ENCODE measurements at places on chromosomes 2 and 18.

- DNase-seq: no peak
These were observed 804.4 kb downstream of the SATB2 start for GRCh38 chr2:198653311-198653710.

DNA sequence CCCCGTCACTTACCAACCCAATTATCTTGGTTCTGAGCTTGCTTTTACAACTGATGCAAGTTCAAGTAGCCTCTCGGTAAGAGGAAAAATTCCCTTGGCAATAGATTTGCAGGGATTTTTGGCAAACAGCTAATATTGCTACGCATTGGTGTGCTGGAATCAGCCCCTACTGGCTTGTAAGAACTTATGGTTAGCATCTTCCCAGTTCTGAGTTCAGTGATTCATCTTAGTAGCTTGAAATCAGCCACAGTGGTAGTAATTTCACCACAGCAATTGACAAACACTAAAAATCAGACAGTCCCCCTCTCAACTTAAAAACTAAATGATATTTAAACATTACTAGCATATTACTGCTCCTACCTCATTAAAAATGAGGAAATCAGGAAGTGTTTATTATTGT, 5.9 kb upstream of the RAX start:
- no peak for DNase-seq

GRCh38 chr2:213121690-213122089, 29.7 kb downstream of the IKZF2 start:
- DNase-seq: no peak

DNA sequence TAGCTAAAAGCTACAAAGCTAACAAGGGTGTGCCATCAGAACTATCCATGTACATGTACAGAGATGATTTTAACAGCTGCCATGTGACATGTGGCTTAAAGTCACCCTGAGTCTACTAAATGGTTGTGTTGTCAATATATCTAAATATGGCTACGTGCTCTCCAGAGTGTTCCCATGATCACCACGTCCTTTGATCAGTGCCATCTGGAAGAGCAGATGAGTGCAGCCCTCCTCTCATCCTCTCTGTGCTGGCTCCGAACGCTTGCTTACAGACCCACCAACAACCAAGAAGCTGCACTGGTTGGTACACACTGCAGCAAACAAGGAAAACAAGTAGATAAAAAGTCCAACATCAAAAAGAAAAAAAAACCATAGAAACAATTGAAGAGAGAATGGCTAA, 88.6 kb upstream of the NARS1 start:
- no peak for DNase-seq

GRCh38 chr2:105144941-105145300, 96.6 kb upstream of the GPR45 start:
- DNase-seq: no peak

- DNase-seq: no peak
These were observed 32.7 kb upstream of the C1GALT1C1L start for GRCh38 chr2:43708891-43709290.

DNA sequence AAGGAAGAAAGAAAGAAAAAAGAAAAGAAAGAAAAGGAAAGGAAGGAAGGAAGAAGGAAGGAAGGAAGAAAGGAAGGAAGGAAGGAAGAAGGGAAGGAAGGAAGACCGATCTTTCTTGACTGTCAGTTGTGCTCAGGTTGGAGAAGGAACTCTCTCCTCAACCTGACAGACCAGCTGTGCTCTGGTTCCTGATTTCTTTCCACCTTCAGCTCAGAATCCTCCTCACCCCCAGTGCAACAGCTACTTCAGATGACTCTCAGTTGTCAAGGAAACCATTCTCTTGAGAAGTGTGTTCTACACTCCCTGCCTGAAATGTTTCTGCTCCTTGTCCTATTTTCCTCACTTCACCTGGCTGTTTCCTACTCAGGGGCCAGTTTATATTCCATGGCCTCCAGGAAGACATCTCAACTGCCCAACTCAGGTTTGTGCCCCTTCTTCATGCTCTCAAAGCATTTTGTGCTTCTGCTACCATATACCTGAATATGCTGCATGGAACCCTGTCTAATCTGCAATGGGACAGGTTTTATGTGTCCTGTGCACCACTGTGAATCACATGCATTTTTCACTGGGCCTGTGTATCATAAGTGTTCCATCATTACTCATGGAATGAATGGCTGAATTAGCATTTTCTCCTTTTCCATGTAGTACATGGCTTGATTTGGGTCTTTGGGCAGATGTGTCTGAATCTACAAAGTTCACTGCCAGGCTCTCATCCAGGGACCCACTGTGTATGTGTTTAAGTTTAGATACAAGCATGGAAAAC, 32.8 kb upstream of the DOCK10 start:
- DNase-seq: no peak

DNA sequence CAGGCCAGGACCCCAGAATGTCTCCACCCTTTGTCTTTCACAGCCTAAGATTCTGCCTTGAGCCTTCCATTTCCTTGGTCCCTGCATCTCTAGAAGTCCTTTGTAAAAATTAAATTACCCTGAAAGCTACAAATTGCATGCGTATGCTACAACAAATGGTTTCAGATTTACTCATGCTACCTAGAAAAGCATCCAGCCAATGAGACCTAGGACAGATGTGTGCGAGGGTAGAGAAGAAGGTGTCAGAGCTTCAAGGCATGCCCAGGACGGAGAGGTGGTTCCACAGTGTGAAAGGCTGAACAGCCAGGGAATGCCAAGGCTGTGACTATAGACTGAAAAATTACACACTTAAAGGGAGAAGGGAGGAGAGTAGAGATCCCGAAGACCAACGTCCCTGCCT, 40.2 kb downstream of the CCBE1 start:
- no peak for DNase-seq

DNA sequence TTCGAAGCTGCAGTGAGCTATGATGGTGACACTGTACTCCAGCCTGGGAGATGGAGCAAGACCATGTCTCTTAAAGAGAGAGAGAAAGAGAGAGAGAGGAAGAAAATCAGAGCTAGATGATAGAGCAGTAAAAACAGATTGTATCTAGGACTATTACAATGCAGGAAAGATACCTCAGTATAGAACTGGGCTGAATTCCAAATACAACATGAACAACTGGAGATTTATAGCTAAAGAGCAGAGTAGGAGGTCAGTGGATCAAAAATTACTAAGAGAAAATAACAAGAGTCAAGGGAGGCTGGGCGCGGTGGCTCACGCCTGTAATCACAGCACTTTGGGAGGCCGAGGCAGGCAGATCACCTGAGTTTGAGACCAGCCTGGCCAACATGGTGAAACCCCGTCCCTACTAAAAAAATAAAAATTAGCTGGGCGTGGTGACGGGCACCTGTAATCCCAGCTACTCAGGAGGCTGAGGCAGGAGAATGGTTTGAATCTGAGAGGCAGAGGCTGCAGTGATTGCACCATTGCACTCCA, 100.7 kb upstream of the MSH6 start:
- no peak for DNase-seq

- no peak for DNase-seq
These were observed 48.3 kb upstream of the GPR155 start for GRCh38 chr2:174535083-174535482.

GRCh38 chr18:45637546-45638327, 22.5 kb downstream of the SLC14A2 start:
- no peak for DNase-seq

GRCh38 chr2:162127422-162127821, 24.6 kb downstream of the GCG start:
- DNase-seq: no peak

- DNase-seq: no peak
These were observed 103.3 kb downstream of the METTL4 start for GRCh38 chr18:2468051-2468450.

GRCh38 chr2:73776869-73777519, 2.9 kb downstream of the DUSP11 start:
- DNase-seq: no peak

- DNase-seq: no peak
These were observed 15.3 kb upstream of the RIT2 start for GRCh38 chr18:43130716-43131260.

- DNase-seq: no peak
These were observed 131.5 kb upstream of the PGAP1 start for GRCh38 chr2:197057959-197058358.

DNA sequence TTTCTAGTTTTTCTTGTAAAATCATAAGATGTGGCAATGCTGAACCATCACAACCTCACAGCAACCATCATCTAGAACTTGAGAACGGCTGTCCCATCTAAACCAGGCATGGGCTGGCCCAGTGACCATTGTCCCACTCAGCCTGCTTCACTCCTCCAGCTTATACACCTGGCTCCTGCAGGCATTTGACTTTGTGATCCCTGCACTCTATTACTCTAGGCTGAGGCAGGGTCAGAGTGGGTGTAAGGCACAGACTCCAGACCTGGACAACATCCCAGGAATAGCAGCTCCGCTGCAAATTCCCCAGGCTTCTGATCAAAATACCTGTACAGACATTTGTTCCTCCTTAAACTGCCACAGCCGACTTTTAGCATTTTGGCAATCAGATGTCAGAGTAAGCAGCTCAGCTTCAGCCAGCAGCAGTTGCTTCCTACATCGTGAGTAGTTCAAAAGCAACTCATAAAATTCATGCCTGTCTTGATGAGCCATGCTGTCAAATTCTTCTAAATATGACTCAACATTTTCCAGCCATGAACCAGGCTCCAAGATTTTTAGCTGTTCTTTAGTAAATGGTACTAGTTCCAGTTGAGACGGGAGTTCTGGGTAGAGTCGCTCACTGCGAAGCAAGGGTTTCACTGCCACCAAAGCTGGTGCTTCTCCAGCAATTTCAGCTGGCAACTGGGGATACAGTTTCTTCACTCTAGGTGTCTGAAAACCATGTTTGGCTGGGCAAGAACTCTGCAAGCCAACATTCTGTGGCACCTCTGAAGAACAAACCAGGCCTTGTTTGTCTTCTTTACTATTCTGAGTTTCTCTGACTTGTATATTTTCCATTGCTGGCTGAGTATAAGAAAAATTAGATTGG, 12.8 kb downstream of the EPG5 start:
- no peak for DNase-seq

- no peak for DNase-seq
These were observed 84.6 kb downstream of the SMAD7 start for GRCh38 chr18:48866028-48866733.

- DNase-seq: no peak
These were observed 19.9 kb upstream of the SCN7A start for GRCh38 chr2:166513952-166514351.

- no peak for DNase-seq
These were observed 23.1 kb upstream of the RBMS1 start for GRCh38 chr2:160516547-160517365.

GRCh38 chr2:128469203-128469602, 150.5 kb upstream of the HS6ST1 start:
- no peak for DNase-seq

DNA sequence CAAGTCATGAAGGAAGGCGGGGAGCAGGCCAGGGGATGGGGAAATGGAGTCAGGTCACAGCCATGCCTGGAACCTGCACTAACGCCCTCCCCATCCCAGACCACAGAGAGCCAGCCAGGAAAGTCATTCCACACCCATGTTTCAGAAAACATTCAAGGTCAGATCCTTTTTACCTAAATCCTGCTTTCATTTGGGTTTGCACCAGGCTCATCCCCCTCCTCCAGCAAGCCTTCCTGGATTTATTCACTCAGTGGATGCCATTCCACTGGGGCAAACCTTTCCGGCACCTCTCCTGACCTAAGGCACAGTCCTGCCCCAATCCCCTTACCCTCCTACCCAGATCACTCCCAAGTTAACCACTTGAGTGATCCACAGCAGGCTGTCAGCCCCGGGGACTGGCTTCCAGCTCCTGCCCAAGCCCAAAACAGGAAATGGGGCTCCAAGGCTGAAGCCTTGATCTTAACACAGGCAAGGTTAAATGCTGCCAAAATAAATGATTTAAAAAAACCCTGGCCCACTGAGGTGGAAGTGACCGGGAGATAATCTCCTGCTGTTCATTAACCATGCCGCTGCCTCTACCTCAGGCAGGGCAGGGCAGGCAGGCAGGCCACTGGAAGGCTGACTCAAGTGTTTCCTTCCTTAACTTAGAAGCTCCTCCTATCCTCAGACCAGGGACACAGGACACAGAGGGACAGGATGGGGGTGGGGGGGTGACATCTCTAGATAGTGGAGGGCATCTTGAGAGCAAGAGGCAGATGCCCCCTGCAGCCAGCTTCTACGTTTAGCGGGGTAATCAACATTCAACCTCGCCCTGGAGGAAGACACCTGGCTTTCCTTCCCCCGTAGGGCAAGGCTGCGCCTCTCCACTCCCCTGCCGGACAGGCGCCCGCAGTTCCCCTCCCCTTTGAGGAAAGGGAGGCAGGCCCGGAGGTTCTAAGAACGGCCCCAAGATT, 1.4 kb downstream of the RAB11FIP5 start:
- DNase-seq: peak; percentile 27

DNA sequence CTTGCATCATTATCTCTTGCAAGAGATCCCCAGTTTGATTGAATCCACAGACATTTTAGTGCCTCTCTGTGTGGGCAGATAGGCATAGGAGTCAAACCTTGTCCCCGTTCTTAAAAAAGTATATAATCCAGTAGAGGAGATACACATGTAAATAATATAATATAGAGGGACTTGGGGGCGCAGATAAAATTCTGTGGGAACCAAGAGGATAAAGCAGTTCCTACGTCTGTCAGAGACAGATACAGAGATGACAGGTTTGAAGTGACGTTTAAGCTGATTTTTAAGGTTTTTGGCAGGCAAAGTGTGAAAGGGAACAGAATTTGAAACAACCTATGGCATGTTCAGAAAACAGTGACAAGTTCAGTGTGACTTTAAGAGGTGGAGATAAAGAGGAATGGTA, 63.1 kb downstream of the CAB39 start:
- DNase-seq: no peak

DNA sequence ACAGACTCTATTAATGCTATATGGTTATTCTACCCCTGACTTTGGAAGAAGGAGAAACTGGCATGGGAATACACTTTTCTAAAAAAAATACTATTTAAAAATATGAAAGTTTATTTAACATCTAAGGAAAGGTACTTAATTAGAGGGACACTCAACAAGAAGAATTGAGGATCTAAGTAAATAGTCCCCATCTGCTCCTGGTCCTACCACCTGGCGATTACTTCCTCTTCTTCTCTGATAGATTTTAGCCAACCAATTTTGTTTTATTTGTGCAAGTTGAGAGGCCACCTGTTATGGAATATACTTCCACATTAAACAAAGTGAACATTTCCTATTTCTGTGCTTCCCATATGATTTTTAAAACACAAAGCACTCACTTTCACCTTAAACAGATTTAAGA, 111.7 kb downstream of the BCL2 start:
- no peak for DNase-seq
